ENCODE measurements at places on chromosomes 3 and 15.
A peak's percentile ranks its signal among the peaks of the same experiment; 100 is the strongest.

DNA sequence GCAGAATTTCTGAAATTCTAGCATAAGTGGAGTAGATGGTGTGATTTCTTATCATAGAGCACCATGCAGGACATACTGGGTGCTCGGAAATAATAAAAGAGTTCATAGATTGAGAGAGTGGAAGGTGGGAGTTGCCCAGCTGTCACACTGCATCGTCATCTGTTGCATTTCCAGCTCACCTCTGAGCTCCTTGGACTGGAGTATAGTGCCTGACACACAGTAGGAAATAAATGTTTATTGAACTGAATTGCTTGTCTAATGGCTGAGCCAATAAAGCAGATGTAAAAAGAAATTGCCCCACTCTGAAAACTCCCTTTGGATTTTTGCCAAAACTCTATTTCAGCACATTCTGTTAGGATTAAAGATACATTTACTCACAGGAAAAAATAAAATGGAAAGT lies 108.9 kb upstream of the UBE2E1 start:
- DNase-seq, result no peak

DNA sequence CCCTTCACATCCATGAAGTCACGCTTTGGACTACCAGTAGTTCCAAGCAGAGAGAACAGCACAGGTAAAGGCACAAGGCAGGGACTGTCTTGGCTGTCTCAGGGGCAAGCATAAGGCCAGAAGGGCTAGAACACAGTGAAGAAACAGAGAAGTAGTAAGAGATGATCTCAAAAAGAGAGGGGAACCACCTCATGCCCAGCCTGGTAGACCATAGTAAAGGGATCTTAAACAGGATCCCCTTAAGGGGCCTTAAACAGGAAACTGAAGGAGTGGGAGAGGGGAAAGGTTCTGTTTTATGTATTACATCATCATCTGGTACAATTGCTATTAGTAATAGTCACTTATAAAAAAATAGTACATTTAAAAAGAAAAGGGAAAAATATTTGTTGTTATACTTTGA lies 25.8 kb downstream of the P2RY1 start:
- no peak for DNase-seq

- no peak for DNase-seq
These were observed 47.0 kb upstream of the PPIB start for GRCh38 chr15:64209680-64210334.

DNA sequence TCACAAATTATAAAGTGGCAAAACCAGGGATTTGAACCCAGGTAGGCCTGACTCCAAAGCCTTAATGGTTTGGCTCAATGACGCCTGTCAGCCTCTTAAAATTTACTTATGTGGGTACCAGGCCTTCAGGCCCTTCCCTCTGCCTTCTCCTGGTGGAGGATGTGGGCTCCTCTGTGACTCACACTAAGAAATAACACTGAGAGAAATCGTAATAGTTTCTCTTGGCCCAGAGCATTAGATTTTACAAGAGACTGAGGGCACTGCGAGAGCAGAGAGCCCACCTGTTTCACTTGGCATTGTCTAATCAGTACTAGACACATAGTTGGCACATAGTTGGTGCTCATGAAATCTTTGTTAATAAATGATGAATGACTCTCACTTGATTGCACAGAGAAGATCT lies 505.2 kb downstream of the SHQ1 start:
- peak; percentile 34 for DNase-seq

GRCh38 chr3:197508461-197508860 lies 47.3 kb downstream of the BDH1 start:
- DNase-seq, result no peak

DNA sequence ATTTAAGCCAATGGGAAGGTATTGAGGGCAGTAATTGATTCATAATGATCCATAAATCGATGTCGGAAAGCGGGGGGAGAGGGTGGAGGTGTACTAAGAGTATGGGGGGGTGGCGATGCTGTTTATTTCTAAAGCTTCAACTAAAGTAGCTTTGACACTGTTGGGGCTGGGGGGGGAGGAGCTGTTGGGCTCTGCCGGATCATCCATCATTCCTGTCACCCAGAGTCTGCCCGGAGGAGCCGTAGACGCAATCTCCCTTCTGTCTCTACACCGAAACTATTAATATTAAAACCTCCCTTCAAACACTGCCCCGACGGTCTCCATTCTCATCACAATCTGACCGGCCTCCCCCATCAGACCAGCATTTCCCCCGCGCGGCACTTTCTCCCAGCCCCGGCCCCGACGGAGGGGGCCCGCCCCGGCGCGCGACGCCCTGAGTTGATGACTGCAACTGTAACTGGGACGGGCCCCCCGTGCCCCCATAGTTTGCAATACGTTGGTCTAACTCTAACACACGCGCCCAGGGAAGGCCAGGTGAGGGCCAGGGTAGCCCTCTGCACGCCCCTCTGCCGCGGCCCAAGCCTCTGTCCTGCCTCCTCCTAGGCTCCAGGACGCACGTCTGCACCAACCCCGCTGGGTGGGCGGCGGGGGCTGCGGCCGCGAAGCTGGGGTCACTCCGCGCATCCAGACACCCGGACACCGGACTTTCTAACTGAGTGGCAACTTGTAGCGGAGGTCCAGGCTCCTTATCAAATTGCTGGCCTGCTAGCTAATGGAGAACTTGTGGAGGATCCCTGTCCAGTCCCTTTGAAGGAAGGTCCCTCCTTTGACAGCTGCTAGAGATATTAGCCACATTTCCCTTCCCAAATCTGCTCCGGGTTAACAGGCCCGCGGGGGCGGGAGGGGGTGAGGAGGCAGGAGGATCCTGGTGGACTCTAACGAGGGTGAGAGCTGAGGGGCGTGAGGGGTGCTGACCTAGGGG lies 212.0 kb downstream of the MEIS2 start:
- DNase-seq, result no peak

DNA sequence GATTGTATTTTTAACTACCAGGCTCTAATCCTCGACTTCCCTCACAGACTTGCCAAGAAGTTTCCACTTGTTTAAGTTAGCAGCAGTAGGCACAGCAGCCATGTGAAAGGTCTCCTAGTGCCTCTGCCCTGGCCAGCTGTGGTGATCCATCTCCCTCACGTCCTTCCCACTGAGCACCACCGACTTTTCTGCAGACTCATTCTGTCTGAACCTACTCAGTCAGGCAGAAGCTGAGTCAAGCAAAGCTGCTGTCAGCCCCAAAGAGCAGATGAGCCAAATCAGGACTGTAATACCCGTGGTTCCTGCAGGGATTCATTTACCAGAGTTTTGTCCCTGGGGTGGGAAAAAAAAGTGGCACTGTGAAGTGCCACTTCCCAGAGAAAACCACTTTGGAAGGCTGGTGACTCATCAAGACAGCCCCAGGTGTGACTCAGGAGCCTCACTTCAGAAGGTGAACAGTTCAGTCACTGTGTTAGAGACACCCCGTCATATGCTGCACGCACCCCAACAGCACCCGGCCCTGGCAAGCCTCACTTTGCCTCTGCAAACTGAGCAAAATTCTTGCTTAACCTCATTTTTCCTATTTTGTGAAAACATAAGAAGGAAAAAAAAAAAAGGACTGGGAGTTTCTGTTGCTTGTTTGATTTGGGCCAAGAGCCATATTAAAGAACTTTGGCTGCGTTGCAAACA lies 76.0 kb downstream of the WWTR1 start:
- no peak for DNase-seq

GRCh38 chr15:71443538-71443937 lies 328.3 kb downstream of the THSD4 start:
- DNase-seq, result peak; percentile 40

DNA sequence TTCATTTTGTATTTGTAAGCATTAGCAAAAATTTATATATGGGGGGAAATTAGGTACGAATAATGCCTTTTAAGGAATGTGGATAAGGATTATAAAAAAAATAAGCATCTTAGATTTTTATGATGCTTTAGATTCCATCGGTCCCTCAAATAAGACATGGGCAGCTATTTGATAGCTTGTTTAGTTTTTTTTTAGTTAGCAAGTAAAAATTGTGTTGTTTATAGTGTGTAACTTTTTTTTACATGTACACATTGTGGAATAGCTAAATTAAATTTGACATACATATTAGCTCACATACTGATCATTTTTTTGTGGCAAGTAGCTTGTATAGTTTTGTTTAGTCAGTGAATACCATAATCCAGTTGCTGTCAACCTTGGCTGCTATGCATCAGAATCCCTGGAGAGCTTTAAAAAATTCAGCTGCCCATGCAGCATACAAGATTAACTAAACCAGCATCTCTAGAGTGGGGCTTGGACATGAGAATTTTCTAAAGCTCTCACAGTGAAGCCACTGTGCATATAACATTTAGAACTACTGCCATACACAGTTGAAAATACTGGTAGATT lies 53.9 kb downstream of the TMOD3 start:
- no peak for DNase-seq

- DNase-seq, result no peak
These were observed 295.7 kb downstream of the UNC13C start for GRCh38 chr15:54273928-54274327.

DNA sequence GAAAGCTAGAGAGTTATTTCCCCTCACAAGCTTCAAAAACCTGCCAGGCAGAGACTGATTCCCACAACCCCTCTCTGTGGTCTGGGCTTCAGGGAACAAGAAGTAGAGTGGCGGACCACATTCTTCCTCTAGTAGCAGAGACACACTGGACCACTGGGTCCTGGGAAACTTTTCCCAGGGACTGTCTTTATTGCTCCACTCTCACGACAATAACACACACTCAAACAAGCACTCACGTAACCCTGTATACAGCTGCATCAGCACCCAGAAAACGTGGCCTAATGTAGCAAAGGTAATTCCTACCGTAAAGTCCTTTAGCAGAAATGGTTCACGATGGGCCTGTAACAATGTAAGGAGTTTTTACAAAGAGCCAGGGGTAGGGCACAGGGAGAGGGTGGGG lies 27.6 kb downstream of the CPOX start:
- no peak for DNase-seq

GRCh38 chr3:120503727-120504616 lies 53.2 kb upstream of the FSTL1 start:
- no peak for DNase-seq

- no peak for DNase-seq
These were observed 209.6 kb downstream of the TJP1 start for GRCh38 chr15:29612701-29613100.
